Karpas-422 (cell line): ENCODE measurements at places on chromosomes 16 and 17.

- H3K36me3 ChIP-seq, result no peaks in the 10 kb centered on the region
- no peak overlapping the region for H3K4me3 ChIP-seq
- DNase-seq, result no peak
- peaks cover 4% of the 10 kb centered on the region; the same call in 1 of the 2 replicates for H3K4me1 ChIP-seq
- H3K27me3 ChIP-seq, result no peaks in the 10 kb centered on the region
Measured at GRCh38 chr17:67532326-67532871, 155.3 kb downstream of the PITPNC1 start.

DNA sequence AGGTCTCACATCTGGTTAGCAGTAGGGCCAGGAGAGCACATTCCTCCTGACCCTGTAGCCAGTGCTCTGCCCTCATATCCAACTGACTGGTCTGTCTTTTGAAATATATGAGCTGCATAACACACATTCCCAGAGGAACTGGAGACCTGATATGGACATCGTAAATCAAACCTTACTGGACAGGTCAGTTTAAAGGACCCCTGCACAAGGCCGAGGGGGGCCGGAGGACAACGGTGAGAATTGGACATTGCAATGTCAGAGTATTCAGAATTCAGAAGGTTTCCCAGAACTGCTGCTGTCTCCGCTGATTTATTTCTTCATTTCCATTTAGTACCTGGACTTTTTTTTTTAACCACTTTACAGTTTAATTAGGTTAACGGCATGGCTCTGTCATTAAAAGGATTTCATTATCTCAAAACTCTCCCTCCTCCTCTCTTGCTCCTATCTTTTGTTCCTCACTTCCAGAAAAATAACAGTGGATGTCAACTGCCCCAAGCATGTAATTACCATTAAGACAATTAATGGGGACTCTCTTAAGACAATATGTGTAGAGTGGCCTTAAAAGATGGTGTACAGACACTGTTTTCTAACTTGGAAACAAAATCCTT lies 4.9 kb downstream of the PMFBP1 start:
- no peak overlapping the region for H3K4me3 ChIP-seq
- DNase-seq, result no peak
- H3K36me3 ChIP-seq, result no peaks in the 10 kb centered on the region
- no peaks in the 10 kb centered on the region for H3K27me3 ChIP-seq
- peaks cover 3% of the 10 kb centered on the region for H3K4me1 ChIP-seq

- H3K27me3 ChIP-seq, result no peaks in the 10 kb centered on the region
- H3K4me3 ChIP-seq, result no peak overlapping the region
- no peak for DNase-seq
- H3K4me1 ChIP-seq, result no peaks in the 10 kb centered on the region
- peaks cover 4% of the 10 kb centered on the region; the same call in 1 of the 2 replicates for H3K36me3 ChIP-seq
Measured at GRCh38 chr16:29107299-29107698, 122.4 kb downstream of the LAT start.

- DNase-seq, result no peak
- no peaks in the 10 kb centered on the region for H3K4me1 ChIP-seq
- H3K27me3 ChIP-seq, result no peaks in the 10 kb centered on the region
- no peak overlapping the region for H3K27ac ChIP-seq
- no peak overlapping the region for H3K4me3 ChIP-seq
Measured at GRCh38 chr17:528253-528652, 175.6 kb upstream of the RPH3AL start.

DNA sequence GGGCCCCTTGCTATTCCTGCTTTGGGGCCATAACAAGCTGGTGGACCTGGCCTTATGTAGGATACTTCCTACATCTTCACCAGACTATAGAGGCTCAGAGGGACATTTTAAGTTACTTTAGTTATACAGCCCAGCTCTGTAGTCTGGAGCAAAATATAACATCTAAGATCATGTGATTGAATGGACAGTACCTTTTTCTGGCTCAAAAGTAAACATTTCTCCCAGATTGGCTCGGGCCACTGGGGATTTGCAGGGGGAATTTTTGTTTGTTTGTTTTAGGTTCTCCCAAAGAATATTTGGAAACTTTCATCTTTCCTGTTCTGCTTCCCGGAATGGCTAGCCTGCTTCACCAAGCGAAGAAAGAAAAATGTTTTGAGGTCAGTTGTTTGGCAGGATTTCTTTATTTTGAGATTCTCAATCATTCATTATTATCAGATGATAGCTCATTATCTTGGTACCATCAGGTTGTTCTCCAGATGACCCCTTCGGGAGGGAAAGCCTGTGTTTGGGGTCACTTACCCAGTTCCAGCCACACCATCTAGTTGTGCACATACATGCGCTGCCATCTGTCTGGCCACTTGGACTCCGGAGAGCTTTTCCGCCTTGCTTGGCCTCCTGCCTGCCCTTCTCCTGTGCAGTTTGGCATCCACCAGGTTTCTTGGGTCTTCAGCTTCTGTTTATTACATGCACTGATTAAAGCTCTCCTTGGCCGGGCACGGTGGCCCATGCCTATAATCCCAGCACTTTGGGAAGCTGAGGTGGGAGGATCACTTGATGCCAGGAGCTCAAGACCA lies 17.2 kb downstream of the IQCK start:
- H3K27ac ChIP-seq, result no peak overlapping the region
- H3K4me1 ChIP-seq, result no peaks in the 10 kb centered on the region
- no peak overlapping the region for H3K4me3 ChIP-seq
- H3K27me3 ChIP-seq, result no peaks in the 10 kb centered on the region
- no peak for DNase-seq

DNA sequence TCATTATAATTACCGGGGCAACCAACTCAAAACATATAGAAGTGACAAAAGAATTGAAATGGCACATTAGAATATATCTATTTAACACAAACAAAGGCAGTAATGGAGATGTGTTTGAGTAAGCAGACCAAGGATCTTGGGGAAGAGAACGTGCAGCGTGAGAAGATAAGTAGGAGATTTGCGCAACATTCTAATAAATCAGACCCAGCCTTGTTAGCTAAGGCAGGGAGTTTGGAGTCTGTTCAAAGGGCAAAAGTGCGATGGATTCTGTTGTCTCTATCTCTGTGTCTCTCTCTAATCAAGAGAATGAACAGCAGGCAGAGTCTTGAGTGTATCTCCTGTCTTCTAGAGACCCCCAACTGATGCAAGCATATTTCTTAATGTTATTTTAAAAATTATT lies 55.0 kb upstream of the FA2H start:
- DNase-seq, result no peak
- H3K4me1 ChIP-seq, result no peaks in the 10 kb centered on the region
- no peak overlapping the region for H3K4me3 ChIP-seq
- no peaks in the 10 kb centered on the region for H3K27me3 ChIP-seq
- H3K27ac ChIP-seq, result no peak overlapping the region
- no peaks in the 10 kb centered on the region for H3K36me3 ChIP-seq

- H3K36me3 ChIP-seq, result peaks cover 7% of the 10 kb centered on the region; the same call in 1 of the 2 replicates
- no peak overlapping the region for H3K4me3 ChIP-seq
Measured at GRCh38 chr17:77085926-77086432, 54.8 kb upstream of the SEC14L1 start.

DNA sequence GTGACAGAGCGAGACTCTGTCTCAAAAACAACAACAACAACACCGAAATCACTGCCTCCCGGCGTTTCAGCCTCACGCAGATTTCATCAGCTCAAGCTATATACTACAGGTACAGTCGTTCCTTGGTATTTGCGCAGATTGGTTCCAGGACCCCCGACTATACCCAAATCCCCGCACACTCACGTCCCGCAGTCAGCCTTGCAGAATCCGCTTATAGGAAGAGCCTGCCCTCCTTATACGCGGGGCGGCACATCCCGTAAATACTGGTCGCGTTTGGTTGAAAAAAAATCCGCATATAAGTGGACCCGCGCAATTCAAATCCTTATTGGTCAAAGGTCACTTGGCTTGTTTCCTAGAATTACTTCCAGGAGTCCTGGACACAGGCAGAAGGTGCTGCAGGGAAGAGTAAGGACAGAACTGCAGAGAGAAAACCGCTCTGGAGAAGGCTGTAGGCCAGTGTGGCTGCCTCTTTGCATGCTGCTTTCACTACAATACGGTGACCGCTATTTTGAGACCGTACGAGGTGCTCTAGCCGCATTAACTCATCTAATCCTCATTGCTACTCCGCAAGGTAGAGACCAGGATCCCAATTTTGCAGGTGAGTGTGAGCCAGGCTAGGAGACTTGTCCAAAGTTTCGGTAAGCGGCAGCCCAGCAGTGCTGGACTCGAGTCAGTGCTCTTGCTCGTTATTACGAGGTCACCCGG lies 718 bp downstream of the NDUFAB1 start:
- peak; percentile 50 for DNase-seq
- H3K27me3 ChIP-seq, result no peaks in the 10 kb centered on the region
- peak overlapping the region; percentile 72 for H3K27ac ChIP-seq
- peaks cover 23% of the 10 kb centered on the region for H3K4me1 ChIP-seq
- peak overlapping the region; percentile 100 for H3K4me3 ChIP-seq
- H3K36me3 ChIP-seq, result peaks cover 27% of the 10 kb centered on the region; the same call in 1 of the 2 replicates

DNA sequence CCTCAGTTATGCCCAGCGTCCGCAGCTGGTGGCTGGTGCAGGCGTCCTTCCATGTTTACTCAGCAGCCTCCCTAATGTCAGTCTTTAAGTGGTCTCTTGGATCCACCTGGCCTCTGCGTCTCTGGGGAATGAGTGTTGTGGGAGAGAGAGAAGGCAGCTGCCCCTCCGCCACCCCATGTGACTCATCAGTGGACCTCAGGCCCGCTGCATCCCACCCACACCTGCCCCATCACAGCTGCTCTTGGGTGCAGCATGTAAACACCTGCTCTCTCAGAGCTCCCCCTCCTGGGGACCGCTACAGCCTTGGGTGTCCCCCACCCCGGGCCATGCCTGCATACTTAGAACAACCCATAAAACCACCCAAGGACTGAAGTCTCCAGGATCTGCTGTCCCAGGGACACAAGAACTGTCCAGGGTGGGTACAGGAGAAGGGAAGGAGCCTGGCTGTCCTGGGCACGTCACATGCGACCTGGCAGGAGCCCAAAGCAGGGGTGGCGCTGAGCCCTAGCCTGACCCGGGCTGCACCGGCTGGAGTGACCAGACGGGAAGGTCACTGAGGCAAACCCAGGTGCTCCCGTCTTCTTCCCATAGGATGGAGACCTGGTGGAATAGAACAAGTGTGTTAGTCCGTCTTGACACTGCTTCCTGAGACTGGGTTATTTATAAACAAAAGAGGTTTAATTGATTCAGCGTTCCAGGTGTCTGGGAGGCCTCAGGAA lies 4.2 kb downstream of the C16orf90 start:
- H3K4me3 ChIP-seq, result no peak overlapping the region
- DNase-seq, result peak; percentile 59
- H3K27me3 ChIP-seq, result no peaks in the 10 kb centered on the region
- no peaks in the 10 kb centered on the region for H3K36me3 ChIP-seq
- H3K4me1 ChIP-seq, result no peaks in the 10 kb centered on the region

GRCh38 chr16:31460582-31461002 lies 1.3 kb downstream of the ARMC5 start:
- H3K27ac ChIP-seq, result no peak overlapping the region
- H3K4me1 ChIP-seq, result peaks cover 23% of the 10 kb centered on the region
- peak; percentile 76 for DNase-seq
- H3K4me3 ChIP-seq, result peak overlapping the region; percentile 66; the same call in 1 of the 2 replicates
- H3K27me3 ChIP-seq, result no peaks in the 10 kb centered on the region

GRCh38 chr17:27793168-27793905 lies 7.0 kb downstream of the NOS2 start:
- no peak for DNase-seq
- H3K4me3 ChIP-seq, result no peak overlapping the region
- no peak overlapping the region for H3K27ac ChIP-seq
- H3K27me3 ChIP-seq, result no peaks in the 10 kb centered on the region

GRCh38 chr16:17038415-17038814 lies 432.3 kb downstream of the XYLT1 start:
- no peaks in the 10 kb centered on the region for H3K27me3 ChIP-seq
- H3K36me3 ChIP-seq, result no peaks in the 10 kb centered on the region
- no peak for DNase-seq
- H3K4me3 ChIP-seq, result no peak overlapping the region

- no peaks in the 10 kb centered on the region for H3K27me3 ChIP-seq
- no peak overlapping the region for H3K27ac ChIP-seq
- H3K36me3 ChIP-seq, result no peaks in the 10 kb centered on the region
- no peak overlapping the region for H3K4me3 ChIP-seq
- no peak for DNase-seq
Measured at GRCh38 chr17:77613218-77613617, 345.3 kb upstream of the TNRC6C start.

GRCh38 chr17:63268827-63269226 lies 177.3 kb downstream of the CYB561 start:
- no peak overlapping the region for H3K4me3 ChIP-seq
- no peaks in the 10 kb centered on the region for H3K27me3 ChIP-seq
- DNase-seq, result no peak
- no peaks in the 10 kb centered on the region for H3K36me3 ChIP-seq
- no peak overlapping the region for H3K27ac ChIP-seq

- H3K36me3 ChIP-seq, result no peaks in the 10 kb centered on the region
- no peak overlapping the region for H3K4me3 ChIP-seq
- H3K27me3 ChIP-seq, result no peaks in the 10 kb centered on the region
- peak; percentile 68 for DNase-seq
- H3K27ac ChIP-seq, result no peak overlapping the region
- no peaks in the 10 kb centered on the region for H3K4me1 ChIP-seq
Measured at GRCh38 chr16:14405611-14406537, 224.2 kb downstream of the PARN start.

DNA sequence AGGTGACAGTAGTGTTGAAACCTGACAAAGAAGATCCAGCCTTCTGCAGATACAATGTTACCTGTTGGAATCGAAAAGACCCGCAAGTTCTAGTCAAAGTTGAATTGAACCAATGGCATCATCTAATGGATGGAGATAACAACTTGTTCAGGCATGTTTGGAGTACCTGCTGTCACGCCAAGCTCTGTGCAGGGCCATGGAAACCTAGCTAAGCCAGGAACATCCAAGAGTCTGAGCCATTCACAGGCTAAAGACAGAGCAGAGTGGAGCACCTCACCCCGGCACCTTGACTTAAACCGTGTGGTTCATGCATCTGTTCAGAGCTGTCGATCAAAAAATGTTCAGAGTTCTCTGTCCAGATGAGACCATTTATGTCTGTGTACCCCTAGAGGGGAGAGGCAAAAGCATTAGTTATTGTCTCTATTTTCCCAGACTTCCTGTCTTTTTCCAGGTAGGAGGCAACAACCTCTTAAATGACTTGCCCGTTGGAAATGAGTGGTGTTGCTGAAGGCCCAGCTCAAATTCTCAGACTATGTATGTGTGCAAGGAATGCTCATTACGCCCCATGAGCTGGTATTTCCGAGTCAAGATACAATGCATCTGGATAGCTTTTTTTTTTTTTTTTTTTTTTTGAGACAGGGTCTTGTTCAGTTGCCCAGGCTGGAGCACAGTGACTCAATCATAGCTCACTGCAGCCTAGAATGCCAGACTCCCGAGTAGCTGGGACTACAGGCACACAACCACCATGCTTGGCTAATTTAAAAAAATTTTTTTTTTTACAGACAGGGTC lies 44.9 kb upstream of the XYLT1 start:
- H3K4me3 ChIP-seq, result no peak overlapping the region
- H3K4me1 ChIP-seq, result no peaks in the 10 kb centered on the region
- H3K27me3 ChIP-seq, result no peaks in the 10 kb centered on the region
- no peaks in the 10 kb centered on the region for H3K36me3 ChIP-seq
- H3K27ac ChIP-seq, result no peak overlapping the region
- DNase-seq, result no peak

GRCh38 chr17:79133214-79133613 lies 58.6 kb downstream of the ENGASE start:
- no peak overlapping the region for H3K27ac ChIP-seq
- no peak for DNase-seq
- H3K27me3 ChIP-seq, result no peaks in the 10 kb centered on the region
